Activated CD4-positive, alpha-beta T cell treated with anti-CD3 and anti-CD28 coated beads, Interleukin-2, Interleukin-6, amounts not matched to agents 100 ng/mL and 50 ng/mL, durations not matched to agents 16 hours and 8 hours (primary cell): ENCODE measurements at places on chromosomes 12 and 14.

- no peak for DNase-seq
These were observed 319.4 kb downstream of the VRK1 start for GRCh38 chr14:97116546-97116945.

GRCh38 chr14:105498430-105499255 is 7.6 kb downstream of the TEDC1 start:
- DNase-seq = no peak

GRCh38 chr12:13347241-13348043 is 150.9 kb downstream of the EMP1 start:
- peak; percentile 52 for DNase-seq

DNA sequence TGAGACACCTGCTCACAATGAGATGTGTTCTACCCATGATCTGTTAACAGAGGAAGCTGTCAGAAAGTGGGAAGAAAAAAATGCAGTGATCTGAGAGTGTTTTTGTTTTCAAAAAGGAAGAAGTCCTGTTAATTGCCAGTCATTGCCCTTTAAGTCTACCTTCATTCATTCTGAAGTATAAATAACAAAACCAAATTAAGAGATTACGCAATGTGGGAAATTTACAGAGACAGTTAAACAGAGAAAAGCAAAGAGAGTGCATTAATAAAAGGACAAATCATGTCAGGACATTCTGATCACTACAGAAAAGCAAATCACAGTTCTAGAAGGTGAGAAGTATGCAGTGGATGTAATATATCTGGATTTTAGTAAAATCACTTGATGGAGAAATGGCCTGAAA is 154.2 kb downstream of the NRXN3 start:
- peak; percentile 1 for DNase-seq

DNA sequence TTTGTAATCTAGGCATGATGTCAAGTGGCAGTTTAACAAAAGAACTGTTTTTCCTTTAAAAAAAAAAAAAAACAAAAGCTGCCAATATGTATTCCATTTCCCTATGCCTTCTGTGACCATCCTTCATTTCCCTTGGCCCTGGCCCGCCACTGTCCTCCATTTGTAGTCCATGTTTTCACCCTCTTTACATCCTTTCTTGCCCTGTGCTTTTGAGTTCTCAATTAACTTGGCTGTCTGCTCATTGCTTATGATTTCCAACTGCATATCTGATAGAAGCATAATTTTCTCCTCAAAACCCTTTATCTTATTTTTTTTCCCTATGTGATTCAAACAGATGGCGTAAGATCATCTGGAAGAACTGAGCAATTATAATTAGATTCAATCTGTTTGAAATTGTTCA is 297.5 kb downstream of the NAV3 start:
- no peak for DNase-seq

- DNase-seq = peak; percentile 13
These were observed 125.6 kb upstream of the FGD4 start for GRCh38 chr12:32273712-32274111.

DNA sequence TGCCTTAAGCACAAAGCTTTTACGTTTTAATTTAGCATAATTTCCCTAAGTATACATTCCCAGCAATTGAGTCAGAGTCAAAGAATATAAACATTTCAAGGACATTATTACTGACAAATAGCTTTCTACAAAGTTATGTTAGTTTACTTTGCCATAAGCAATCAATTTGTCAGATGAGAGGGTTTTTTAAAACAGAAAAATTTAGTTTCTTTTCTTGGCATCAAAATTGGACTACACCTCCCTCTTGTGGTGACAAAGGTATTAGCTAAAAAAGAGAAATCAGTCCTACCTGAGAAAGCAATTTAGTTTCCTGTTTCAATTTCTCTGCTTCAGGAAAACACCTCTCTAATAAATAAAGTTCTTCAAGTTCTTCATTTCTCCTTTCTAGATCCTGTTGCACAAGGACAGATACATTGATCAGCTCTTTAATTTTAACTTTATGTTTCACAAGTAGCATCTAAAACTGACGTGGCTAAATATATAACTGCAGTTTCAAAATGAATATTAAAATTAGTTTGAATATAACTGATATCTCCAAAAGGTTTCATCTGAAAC is 39.9 kb downstream of the DNAI7 start:
- DNase-seq = peak; percentile 58

DNA sequence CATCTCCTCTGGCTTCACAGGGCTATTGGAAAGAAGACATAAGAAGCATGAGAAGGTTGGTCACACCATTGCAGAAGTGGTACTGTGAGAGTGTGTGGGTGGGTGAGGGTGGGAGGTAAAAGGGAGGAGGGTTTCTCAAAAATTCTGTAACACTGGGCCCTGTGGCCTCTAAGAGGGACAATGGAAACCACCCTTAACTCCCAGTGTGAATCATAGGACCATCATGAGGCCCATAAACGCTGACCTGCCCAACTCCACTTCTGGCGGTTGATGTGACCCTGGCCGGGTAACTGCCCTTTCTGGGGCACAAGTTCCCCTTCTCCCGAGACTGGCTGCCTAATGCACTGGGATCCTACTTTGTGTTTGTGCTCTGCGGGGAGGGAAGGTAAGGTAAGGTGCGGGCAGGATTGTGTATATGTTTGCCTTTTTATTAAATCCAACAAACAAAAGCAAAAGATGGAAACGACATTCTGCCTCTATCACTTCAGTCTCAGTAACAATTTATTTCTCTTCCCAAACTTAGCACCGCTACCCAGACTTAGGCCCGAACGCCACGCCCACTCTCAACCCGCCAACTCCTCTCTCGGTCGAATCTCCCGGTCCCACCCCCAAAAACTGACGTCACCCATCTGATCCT is 551 bp downstream of the METTL1 start:
- peak; percentile 94 for DNase-seq

- DNase-seq = peak; percentile 49
These were observed 104.6 kb downstream of the GALC start for GRCh38 chr14:87888136-87888999.

- no peak for DNase-seq
These were observed 31.5 kb downstream of the MDM2 start for GRCh38 chr12:68839183-68840147.
